ENCODE measurements at places on chromosomes 6 and 20. TPM values are rescaled to one million over a fixed set of nuclear protein-coding genes. Genes with fewer than 3 reads are reported as not detected.

- DNase-seq = no peak
These were observed 11.0 kb downstream of the DCBLD1 start for GRCh38 chr6:117493470-117493869.

DNA sequence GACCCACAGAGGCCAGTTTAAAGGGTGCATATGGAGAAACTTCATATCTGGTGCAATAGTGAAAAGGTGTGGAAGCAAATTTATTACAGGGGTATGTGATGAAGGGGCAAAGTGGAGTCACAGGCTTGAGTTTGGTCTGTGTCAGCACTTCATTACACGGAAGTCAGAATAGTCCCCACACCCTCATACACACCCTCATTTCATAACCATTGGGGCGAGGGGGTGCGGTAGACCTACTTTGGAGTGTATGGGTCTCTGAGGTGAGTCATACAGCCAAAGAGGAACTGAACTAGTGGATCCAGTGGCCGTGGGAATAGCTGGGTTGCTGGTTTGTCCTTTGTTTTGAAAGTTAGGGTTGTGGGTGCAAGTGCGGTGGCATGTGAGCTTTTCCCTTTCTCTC, 3.3 kb downstream of the TM9SF4 start:
- no peak for DNase-seq

GRCh38 chr20:10513931-10514575, 78.9 kb downstream of the SLX4IP start:
- no peak for DNase-seq

DNA sequence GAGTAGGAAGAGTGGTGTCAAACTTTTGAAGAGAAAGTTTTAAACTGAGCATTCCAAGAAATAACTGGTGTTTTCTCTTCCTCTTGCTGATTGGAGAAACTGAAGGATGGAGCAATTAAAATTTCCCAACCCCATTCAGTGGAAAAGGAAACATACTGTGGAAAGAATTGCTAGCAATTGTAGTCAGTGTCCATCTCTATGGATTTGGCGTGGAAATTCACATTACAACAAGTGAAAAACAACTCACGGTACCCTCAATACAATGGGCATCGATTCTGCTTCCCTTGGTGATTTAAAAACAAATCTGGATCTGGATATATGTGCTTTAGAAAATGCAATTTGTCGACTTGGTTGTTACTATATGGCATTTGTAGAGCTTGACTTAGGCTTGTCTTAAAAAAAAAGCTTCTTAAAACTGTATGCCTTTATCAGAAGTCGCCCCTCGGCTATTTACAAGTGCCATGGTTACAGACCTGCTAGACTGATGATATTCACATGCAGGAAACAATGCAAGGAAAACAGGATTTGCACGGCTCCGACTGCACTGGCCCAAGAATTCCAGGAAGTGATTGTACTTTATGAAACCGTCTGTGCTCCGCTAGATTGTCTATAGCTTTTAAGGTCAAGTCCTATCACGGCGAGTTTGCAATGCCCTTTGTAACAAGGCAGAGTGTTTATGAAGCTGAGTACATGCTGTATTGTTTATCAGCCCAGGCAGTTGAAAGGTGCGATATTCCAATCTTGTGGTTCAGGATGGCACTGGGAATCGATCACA, 131.7 kb upstream of the PHACTR1 start:
- DNase-seq = no peak

DNA sequence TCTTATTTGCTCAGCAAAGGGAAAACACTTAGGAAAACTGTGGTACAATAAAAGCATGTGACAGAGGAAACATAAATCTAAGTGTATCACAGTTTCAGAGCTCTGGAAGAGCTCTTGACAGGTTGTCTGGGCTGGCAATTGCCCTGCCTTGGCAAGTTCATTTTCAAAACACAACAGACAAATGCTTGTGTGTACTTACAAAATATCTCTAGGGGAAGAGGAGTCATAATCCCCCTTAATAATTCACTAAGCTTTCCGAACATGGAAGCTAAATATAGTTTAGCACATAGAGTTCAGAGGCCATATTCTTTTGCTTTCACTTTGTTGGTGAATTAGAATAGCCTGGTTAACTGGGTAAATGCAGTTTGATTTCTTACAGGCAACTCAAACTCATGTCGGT, 211.6 kb upstream of the THEMIS start:
- DNase-seq = no peak

- no peak for DNase-seq
These were observed 471.4 kb downstream of the ADGRB3 start for GRCh38 chr6:69106511-69106910.

- no peak for DNase-seq
These were observed at the start of gene TAPBP for GRCh38 chr6:33313709-33314514. TSS of gene TAPBP (minus strand) at chr6:33314078. CDS start at chr6:33314041, 37 bp downstream.

DNA sequence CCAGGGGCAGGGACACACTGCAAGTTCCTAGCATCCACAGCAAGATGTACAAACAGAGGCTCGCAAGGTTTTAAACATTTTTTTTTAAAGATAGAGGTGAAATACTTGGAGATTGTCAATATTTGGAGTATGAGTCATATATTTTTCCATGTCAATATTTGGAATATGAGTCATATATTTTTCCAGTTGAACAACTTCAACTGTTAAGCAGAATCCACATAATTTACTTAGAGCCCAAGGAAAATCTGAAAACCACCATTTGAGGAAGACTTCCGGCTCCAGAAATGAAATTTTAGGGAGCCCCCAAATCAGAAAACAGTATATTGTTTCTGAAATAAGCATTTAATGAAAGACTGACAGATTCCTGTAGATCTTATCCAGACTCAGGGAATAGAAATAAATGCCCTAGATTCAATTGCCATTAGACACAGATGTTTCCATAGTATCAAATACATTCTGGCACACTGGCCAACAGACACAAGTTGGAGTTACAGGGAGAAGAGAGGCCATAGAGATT, 51.6 kb upstream of the FAM184A start:
- no peak for DNase-seq

CCN5 gene
- 0.15 TPM for polyA plus RNA-seq

COL11A2 gene
- 3.8 TPM for polyA plus RNA-seq

SPINT4 gene
- polyA plus RNA-seq = not detected

COL9A3 gene
- 12.7 TPM for polyA plus RNA-seq
